Left ventricle myocardium superior (tissue), 1 donor: ENCODE measurements at places on chromosomes 4 and X.

DNA sequence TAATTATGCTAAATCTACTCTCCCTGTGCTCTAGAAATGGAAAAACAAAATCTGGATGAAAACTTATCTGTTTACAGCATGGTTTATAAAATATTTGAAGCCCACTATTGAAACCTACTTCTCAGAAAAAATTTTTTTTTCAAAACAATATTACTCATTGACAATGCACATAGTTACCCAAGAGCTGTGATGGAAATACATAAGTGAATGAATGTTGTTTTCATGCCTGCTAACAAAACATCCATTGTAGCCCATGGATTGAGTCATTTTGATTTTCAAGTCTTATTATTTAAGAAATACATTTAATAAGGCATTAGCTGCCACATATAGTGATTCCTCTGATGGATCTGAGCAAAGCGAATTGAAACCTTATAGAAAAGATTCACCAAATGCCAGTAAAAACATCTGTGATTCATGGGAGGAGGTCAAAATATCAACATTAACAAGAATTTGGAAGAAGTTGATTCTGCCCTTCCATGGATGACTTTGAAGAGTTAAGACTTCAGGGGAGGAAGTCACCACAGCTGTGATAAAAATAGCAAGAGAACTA lies 144.7 kb upstream of the HHIP start:
- DNase-seq: no peak

- DNase-seq: no peak
Observed at GRCh38 chr4:8731364-8731763, 138.8 kb downstream of the CPZ start.

- DNase-seq: no peak
Observed at GRCh38 chr4:30844861-30845582, 124.9 kb downstream of the PCDH7 start.

DNA sequence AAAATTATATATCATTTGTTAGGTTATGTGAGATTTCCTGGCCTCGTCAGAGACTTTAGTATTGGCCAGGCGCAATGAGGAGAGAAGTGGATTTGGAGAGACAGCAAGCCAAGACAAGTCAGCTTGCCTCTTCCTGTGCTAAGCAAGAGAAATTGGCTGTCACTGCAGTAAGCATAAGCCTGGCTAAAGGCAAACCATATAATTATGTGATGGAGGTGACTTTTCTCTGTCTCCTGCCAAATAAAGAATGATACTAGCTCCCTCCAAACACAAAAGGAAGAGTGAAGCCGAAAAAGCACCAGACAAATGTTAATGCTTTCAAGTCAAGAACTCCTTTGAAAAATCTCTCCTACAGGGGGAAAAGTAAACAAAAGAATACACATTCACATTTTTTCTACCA lies 2246.0 kb downstream of the ARAP2 start:
- no peak for DNase-seq
